ENCODE measurements at places on chromosomes 7 and 10.
A peak's percentile ranks its signal among the peaks of the same experiment; 100 is the strongest.

GRCh38 chr10:52563360-52563759, 209.2 kb downstream of the MBL2 start:
- no peak overlapping the region for H3K27ac ChIP-seq
- H3K4me1 ChIP-seq: peaks cover 8% of the 10 kb centered on the region
- H3K27me3 ChIP-seq: no peaks in the 10 kb centered on the region

GRCh38 chr10:43093423-43094076, 16.7 kb downstream of the RET start:
- H3K27me3 ChIP-seq: peaks cover 46% of the 10 kb centered on the region
- H3K4me3 ChIP-seq: no peak overlapping the region
- no peaks in the 10 kb centered on the region for H3K4me1 ChIP-seq
- no peak for DNase-seq
- no peak overlapping the region for H3K27ac ChIP-seq
- H3K36me3 ChIP-seq: no peaks in the 10 kb centered on the region

GRCh38 chr7:101450064-101450463, 87.4 kb downstream of the COL26A1 start:
- no peak overlapping the region for H3K4me3 ChIP-seq
- H3K27me3 ChIP-seq: no peaks in the 10 kb centered on the region
- no peak for DNase-seq

GRCh38 chr7:46838463-46838862, 743.4 kb downstream of the TNS3 start:
- H3K4me1 ChIP-seq: peaks cover 10% of the 10 kb centered on the region
- H3K27me3 ChIP-seq: no peaks in the 10 kb centered on the region
- H3K27ac ChIP-seq: no peak overlapping the region

DNA sequence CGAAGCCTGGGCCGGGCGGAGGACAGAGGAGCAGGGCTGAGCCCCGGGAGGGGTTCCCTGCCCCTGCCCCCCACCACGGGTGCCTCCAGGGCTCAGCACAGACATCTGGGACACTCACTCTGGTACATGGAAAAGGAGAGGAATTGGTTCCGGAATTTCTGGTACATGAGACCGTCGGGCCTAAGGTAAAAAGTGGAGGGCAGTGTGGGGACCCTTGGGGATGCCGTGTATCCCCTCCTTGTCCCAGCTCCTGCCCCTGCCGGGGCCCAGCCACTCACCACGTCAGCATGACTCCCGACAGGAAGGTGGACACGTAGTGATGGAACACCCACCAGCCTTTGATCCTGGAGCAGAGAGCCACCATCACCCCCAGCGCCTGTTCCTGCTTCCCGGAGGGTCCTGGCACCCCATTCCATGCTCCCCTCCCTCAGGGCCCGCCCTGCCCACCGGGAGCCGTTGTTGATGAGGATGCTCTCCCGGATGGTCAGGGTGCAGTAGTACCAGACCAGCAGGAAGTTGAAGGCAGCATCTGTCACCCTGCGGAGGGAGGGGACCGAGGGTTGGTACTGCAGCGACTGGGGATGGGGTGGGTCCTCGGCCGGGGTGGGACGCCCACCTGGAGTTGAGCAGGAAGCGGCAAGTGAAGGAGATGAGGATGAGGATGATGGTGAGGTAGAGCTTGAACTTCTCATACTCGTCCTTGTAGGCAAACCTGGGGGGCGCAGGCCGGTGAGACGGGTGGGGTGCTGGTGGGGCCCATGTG, 6.4 kb downstream of the TMEM120A start:
- no peak for DNase-seq
- no peak overlapping the region for H3K27ac ChIP-seq
- peaks cover 12% of the 10 kb centered on the region for H3K36me3 ChIP-seq
- H3K4me3 ChIP-seq: no peak overlapping the region
- no peaks in the 10 kb centered on the region for H3K27me3 ChIP-seq

DNA sequence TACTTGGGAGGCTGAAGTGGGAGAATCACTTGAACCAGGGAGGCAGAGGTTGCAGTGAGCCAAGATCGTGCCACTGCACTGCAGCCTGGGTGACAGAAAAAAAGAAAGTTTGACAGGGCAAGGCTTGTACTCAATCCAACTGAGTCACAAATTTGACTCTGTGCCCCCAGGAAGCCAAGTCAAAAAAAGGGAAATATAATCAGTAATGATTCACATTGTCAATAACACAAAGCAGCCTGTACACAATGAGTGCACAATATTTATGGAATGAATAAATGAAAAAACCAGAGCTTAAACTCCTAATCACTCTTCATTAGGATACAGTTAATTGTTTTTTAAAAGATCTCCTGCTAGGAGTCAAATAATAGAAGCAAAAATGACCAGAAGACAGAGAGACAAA, 6.4 kb downstream of the NAPEPLD start:
- H3K27me3 ChIP-seq: no peaks in the 10 kb centered on the region
- DNase-seq: no peak
- no peak overlapping the region for H3K4me3 ChIP-seq
- H3K4me1 ChIP-seq: peaks cover 34% of the 10 kb centered on the region

DNA sequence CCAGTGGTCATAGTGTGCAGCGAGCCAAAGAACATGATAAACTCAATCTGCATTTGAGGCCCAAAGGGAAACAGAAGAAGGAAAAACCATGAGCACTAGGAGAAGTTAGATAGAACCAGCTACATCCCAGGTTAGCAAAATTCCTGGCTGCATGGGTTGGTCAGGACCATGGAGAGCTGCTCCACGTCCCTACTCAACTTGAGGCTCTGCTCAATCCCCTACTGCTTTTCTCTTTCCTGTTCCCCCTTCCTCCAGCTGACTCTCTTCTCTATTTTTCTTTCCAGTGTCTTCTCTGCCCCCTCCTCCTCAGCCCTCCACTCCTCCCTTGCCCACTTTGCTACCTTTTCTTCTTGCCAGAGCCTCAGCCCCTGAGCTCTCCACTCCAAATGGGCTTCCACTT, 21.9 kb upstream of the VSIR start:
- H3K36me3 ChIP-seq: no peaks in the 10 kb centered on the region
- H3K4me3 ChIP-seq: no peak overlapping the region
- no peak overlapping the region for H3K27ac ChIP-seq
- H3K4me1 ChIP-seq: no peaks in the 10 kb centered on the region
- DNase-seq: no peak

DNA sequence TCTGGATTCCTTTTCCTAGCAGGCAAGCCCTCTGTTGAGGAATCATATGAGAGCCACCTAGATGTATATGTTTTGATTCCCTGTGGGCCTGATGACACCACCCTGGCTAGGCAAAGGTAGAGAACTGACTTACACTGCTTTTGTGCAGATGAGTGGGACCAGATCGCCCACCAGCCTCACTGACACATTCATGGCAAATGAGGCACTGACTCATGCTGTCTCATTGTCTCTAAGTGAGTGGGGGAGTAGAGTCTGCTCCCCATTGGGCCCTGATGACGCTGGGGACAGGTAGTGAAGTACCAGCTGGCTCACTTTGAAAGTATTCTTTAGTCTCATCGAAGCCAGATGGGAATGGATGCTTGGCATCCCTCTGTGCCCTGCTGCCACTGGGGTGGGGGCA, 326.3 kb downstream of the ABCA13 start:
- H3K27me3 ChIP-seq: peaks cover 19% of the 10 kb centered on the region
- H3K27ac ChIP-seq: no peak overlapping the region
- no peaks in the 10 kb centered on the region for H3K36me3 ChIP-seq
- H3K4me1 ChIP-seq: no peaks in the 10 kb centered on the region

- no peak overlapping the region for H3K27ac ChIP-seq
- H3K4me3 ChIP-seq: no peak overlapping the region
- H3K4me1 ChIP-seq: no peaks in the 10 kb centered on the region
- DNase-seq: peak; percentile 64
- peaks cover 27% of the 10 kb centered on the region for H3K27me3 ChIP-seq
These were observed 15.5 kb upstream of the VOPP1 start for GRCh38 chr7:55587687-55588378.

DNA sequence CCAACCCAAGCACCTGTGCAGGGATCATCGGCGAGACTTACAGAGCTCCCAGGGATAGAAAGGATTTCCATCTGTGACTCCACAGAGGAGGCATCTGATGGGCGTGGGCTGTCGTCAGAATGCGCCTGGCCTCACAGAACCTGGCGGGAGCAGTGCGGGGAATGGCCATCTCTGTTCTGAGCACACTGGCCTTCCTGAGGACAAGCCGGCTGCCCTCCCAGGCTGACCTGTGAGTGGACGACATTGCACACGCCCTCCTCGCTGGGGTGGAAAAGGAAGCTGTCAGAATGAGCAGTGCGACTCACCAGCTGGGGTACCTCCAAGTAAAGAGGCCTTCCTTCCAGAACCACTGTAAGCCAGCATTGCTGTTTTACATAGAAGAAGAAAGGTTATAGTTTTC, 234.6 kb upstream of the PITRM1 start:
- peaks cover 9% of the 10 kb centered on the region for H3K4me1 ChIP-seq
- H3K27me3 ChIP-seq: no peaks in the 10 kb centered on the region
- no peak overlapping the region for H3K4me3 ChIP-seq
- no peak for DNase-seq

DNA sequence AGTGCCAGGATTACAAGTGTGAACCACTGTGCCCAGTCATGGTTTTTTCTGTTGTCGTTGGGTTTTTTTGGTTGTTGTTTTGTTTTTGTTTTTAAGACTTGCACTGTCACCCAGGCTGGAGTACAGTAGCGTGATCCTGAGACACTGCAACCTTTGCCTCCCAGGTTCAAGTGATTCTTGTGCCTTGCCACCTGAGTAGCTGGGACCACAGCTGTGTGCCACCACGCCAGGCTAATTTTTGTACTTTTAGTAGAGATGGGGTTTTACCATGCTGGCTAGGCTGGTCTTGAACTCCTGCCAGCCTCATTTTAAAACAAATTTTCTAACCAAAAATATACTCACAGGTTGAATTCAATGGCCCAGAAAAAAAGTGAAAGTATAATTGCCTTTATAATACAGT, 174.1 kb downstream of the AHR start:
- H3K27ac ChIP-seq: no peak overlapping the region
- H3K36me3 ChIP-seq: peaks cover 4% of the 10 kb centered on the region
- no peak overlapping the region for H3K4me3 ChIP-seq

DNA sequence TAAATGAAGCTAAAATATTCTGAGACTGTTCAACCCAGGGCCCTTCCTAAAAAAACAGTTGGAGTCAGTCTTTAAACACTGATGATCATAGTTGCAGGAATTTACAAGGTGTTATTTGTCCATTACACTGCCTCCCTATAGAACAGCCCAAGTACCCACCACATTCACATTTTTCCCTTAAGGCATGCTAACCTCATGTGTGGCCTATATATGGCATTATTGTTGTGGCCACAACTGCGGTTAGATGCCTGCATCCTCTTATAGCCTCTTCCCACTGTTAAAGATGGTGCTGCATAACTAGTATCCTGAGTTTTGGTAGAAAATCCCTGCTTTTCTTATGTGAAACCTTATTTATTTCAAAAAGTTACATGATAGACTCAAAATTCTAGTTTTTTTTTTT, 287.9 kb upstream of the SEMA3A start:
- H3K4me3 ChIP-seq: no peak overlapping the region
- H3K4me1 ChIP-seq: no peaks in the 10 kb centered on the region
- no peaks in the 10 kb centered on the region for H3K36me3 ChIP-seq
- no peak overlapping the region for H3K27ac ChIP-seq
- DNase-seq: no peak

Measured in chondrocyte (in vitro differentiated cells).